SK-N-DZ (cell line): ENCODE measurements at places on chromosomes 5 and 9.
A peak's percentile ranks its signal among the peaks of the same experiment; 100 is the strongest.

DNA sequence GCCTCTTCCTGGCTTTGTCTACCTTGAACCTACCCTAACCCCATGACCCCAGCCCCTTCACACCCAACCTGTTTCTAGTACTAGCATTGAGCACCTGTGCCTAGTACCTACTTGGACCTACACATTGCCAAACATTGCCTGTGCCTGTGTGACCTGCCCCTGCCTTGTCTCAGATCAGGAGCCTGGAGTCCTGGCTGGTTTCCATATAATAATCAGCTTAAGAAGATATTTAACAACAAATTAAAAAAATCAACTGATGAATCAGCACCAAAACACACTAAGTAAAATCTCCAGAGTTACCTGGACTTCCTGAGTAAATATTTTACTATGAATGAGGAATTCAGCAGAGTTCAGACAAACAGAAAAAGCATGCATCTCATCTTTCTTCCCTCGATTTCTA lies 17.7 kb downstream of the LPAR1 start:
- DNase-seq = no peak

GRCh38 chr9:29209748-29210291 lies 1636.5 kb upstream of the C9orf72 start:
- peak; percentile 27 for DNase-seq

DNA sequence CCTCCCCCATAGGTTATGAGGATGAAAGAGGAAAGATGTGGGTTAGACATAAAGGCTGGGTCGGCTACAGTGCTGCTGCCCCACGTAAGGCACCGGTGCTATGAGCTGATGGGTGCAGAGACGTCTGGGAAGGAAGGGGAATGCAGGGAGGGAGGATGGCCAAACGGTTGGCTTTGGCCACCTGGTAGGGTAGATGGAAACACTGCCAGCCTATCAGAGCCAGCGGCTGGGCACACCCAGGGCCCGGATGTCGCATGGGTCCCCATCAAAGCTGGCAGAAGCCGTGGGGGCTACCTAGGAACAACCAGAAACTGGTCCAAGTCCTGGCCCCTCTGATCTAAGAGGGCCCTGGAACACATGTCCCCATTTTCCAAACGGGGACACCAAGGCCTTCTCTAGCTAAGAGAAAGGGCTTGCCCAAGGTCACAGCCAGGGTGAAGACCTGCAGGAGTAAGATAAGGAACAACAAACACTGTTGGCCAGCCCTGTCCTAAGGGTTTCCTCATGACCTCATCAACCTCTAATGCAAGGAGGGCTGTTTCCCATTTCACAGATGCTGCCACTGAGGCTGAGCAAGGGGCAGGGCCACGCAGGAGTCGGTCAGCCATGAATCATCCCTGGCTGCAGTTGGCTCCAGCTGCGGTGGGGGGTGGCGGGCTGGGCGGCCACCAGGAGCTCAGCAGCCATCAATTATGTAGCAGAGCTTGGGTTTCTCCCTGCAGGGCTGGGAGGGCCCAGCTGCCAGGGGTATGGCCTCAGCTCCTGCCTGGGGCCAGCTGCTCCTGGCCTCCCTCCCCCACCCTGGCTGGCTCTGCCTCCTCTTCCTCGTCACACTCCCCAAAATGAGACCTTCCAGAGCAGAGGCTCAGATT lies 4.9 kb downstream of the SH3GLB2 start:
- peak; percentile 83 for DNase-seq

- no peak for DNase-seq
These were observed 366.0 kb downstream of the BRINP1 start for GRCh38 chr9:119003201-119003611.
